ENCODE measurements at places on chromosomes 12 and 14. TPM values are rescaled to one million over a fixed set of nuclear protein-coding genes. Genes with fewer than 3 reads are reported as not detected.

Gene COL2A1
- total RNA-seq = 469 TPM

Gene CPNE6
- total RNA-seq = 0.12 TPM

Gene MAP3K12
- total RNA-seq = 18.5 TPM

Gene LRTM2
- total RNA-seq = not detected

Gene CLECL1
- not detected for total RNA-seq

Gene CCDC198
- total RNA-seq = not detected

Gene SYNDIG1L
- 0.39 TPM for total RNA-seq

GRCh38 chr14:101150039-101150610, 246.6 kb upstream of the RTL1 start:
- no peaks in the 10 kb centered on the region for H3K4me1 ChIP-seq
- no peaks in the 10 kb centered on the region for H3K27me3 ChIP-seq
- H3K4me3 ChIP-seq = no peak overlapping the region
- no peak overlapping the region for H3K27ac ChIP-seq

- H3K27me3 ChIP-seq = peaks cover 26% of the 10 kb centered on the region
- H3K4me1 ChIP-seq = no peaks in the 10 kb centered on the region
- H3K27ac ChIP-seq = no peak overlapping the region
- no peak for DNase-seq
Observed at GRCh38 chr14:61287196-61287595, 6.1 kb upstream of the TMEM30B start.

DNA sequence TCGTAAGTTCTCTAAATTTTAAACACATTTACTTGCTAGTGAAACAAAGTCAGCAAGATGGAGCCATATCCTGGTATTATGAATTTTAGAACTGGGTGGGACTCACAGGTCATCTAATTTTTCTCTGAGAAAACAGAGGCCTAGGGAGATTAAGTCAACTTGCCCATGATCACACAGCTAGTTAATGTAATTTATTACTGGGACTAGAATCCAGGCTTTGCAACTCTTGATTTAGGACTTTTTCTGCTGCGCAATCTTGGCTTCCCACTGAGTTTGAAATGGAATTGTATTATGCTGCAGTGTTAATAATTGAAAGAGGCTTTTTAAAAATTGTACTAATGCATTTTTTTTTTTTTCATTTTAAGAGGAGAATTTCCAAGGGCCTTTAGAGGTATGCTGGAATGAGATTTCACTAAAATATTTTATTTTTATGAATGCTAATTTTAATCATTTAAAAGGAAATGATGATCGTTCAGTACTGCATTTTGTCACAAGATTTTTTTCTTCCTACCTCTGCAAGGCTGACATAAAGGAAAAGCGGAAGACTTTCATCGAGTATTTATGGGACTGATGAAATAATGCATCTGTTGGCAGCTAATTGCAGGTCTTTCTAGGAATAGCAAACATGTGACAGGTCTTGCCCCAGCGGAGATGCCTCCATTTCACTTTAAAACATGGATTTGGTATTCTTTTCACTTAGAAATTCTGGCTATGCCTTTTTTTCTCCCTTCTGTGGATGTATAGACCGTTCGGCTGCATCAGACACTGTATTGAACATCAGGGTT, 9.6 kb downstream of the CRADD start:
- H3K27ac ChIP-seq = no peak overlapping the region
- no peaks in the 10 kb centered on the region for H3K36me3 ChIP-seq
- DNase-seq = no peak
- H3K27me3 ChIP-seq = no peaks in the 10 kb centered on the region

DNA sequence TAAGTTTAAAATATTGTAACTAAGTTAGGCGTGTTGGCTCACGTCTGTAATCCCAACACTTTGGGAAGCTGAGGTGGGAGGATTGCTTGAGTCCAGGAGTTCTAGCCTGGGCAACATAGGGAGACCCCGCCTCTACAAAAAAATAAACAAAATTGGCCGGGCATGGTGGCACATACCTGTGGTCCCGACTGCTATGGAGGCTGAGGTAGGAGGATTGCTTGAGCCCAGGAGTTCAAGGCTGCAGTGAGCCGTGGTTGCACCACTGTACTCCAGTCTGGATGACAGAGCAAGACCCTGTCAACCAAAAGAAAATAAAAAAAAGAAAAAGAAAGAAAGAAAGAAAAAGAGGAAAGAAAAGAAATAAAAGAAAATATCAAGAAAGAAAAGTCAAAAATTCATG, 72.5 kb downstream of the TSPAN11 start:
- no peak for DNase-seq
- H3K4me3 ChIP-seq = no peak overlapping the region
- no peaks in the 10 kb centered on the region for H3K36me3 ChIP-seq
- no peaks in the 10 kb centered on the region for H3K27me3 ChIP-seq
- no peak overlapping the region for H3K27ac ChIP-seq

GRCh38 chr12:108701779-108702441, 29.4 kb downstream of the CORO1C start:
- H3K4me1 ChIP-seq = peaks cover 48% of the 10 kb centered on the region
- peak overlapping the region; percentile 99 for H3K27ac ChIP-seq
- H3K27me3 ChIP-seq = no peaks in the 10 kb centered on the region
- H3K36me3 ChIP-seq = no peaks in the 10 kb centered on the region
- H3K4me3 ChIP-seq = peak overlapping the region; percentile 3
- DNase-seq = peak; percentile 68

GRCh38 chr14:74491956-74492775, 939 bp downstream of the NPC2 start:
- no peaks in the 10 kb centered on the region for H3K27me3 ChIP-seq

- peak; percentile 39 for DNase-seq
- no peak overlapping the region for H3K4me3 ChIP-seq
- no peaks in the 10 kb centered on the region for H3K36me3 ChIP-seq
- H3K27me3 ChIP-seq = no peaks in the 10 kb centered on the region
- H3K27ac ChIP-seq = no peak overlapping the region
- H3K4me1 ChIP-seq = peaks cover 3% of the 10 kb centered on the region
Observed at GRCh38 chr12:1936406-1937320, 18.2 kb upstream of the CACNA2D4 start.

- no peaks in the 10 kb centered on the region for H3K36me3 ChIP-seq
- no peak overlapping the region for H3K27ac ChIP-seq
- DNase-seq = no peak
- H3K4me1 ChIP-seq = no peaks in the 10 kb centered on the region
- no peaks in the 10 kb centered on the region for H3K27me3 ChIP-seq
- H3K4me3 ChIP-seq = no peak overlapping the region
Observed at GRCh38 chr12:1391722-1392121, 202.7 kb downstream of the FBXL14 start.

GRCh38 chr12:66131067-66131688, 628 bp upstream of the LLPH start:
- peak overlapping the region; percentile 82 for H3K4me3 ChIP-seq
- H3K4me1 ChIP-seq = peaks cover 21% of the 10 kb centered on the region
- H3K27me3 ChIP-seq = no peaks in the 10 kb centered on the region
- DNase-seq = no peak
- H3K36me3 ChIP-seq = peaks cover 15% of the 10 kb centered on the region
- H3K27ac ChIP-seq = peak overlapping the region; percentile 69

DNA sequence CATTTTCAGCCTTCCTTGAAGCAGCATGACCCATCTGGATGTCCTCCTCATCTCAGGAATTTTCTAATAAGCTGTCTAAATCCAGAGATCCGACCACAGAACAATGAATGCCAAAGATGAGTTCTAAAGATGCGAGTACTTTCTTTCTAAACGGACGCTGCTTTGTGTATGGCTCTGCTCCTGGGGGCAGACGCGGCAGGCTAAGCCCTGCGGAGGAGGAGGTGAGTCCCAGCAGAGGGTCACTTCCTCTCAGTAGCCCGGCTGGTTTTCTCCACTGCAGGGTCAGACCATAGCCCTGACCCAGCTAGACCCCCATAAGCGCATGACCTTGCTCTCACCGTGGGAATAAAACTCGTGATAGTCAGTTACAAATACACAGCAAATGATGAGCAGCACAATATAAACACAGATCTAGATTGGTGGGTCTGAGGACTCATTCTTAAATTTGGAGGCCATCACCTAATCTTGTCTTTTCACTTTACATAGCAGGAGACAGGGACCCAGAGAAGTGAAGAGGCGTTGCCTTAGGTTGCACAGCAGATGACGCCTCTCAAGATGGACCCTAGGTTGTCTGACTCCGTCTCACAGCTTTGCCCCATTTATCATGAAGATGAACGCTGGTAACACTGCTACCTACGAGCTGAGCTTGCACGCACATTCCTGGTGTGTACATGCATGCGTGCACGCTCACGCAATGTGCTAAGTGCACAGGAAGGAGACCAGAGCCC, 16.6 kb downstream of the SSH1 start:
- peak overlapping the region; percentile 90 for H3K27ac ChIP-seq
- DNase-seq = no peak
- H3K27me3 ChIP-seq = no peaks in the 10 kb centered on the region
- peaks cover 30% of the 10 kb centered on the region for H3K4me1 ChIP-seq

- H3K27me3 ChIP-seq = peaks cover 3% of the 10 kb centered on the region
- no peaks in the 10 kb centered on the region for H3K36me3 ChIP-seq
- H3K27ac ChIP-seq = no peak overlapping the region
- H3K4me1 ChIP-seq = no peaks in the 10 kb centered on the region
- no peak overlapping the region for H3K4me3 ChIP-seq
- no peak for DNase-seq
Observed at GRCh38 chr12:89984846-89985245, 276.2 kb upstream of the ATP2B1 start.

DNA sequence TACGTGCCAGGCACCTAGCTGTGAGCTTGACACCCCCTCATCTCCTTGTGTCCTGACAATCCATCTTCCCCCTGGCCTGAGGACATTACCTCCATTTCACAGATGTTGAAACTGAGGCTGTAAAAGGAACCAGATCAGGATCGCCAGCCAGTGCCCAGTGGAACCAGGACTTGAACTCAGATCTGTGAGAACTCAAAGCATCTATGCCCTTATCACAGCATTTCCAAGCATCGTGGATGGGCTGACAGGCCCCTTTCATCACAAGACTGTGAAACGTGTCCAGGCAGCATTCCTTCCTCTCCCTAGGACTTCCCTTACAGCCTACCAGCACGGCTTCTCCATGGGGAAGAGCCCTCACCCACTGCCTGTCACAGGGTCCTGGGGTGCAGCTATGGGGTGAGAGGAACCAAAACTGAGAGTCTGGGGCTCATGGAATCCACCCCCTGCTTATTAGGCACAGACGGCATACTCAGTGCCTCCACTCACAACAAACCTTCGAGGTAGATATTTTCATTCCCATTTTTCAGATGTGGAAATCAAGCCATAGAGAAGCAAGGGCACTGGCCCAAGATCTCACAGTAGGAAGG, 26.9 kb downstream of the CMKLR1 start:
- H3K27ac ChIP-seq = peak overlapping the region; percentile 92
- H3K4me1 ChIP-seq = peaks cover 17% of the 10 kb centered on the region
- DNase-seq = no peak
- no peaks in the 10 kb centered on the region for H3K36me3 ChIP-seq
- H3K4me3 ChIP-seq = no peak overlapping the region

DNA sequence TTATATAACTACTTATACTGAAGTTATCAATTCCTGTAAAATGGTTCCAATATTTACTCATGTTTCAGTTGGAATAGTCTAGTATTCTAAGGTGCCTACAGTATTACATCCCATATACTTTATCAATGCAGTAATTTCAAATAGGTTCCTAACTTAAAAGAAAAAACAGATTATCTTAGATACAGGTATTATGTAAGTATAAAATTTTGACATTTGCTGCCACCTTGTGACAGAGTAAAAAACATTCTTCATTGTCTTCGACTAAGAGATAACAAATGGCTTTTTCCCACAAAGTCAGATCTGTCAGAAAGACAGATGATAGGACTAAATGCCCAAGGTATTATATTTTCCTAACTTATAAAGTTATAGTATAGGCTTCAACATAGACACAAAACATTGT, 78.7 kb downstream of the TXNDC16 start:
- no peak overlapping the region for H3K27ac ChIP-seq
- no peaks in the 10 kb centered on the region for H3K4me1 ChIP-seq
- no peak overlapping the region for H3K4me3 ChIP-seq
- no peaks in the 10 kb centered on the region for H3K27me3 ChIP-seq
- H3K36me3 ChIP-seq = no peaks in the 10 kb centered on the region

DNA sequence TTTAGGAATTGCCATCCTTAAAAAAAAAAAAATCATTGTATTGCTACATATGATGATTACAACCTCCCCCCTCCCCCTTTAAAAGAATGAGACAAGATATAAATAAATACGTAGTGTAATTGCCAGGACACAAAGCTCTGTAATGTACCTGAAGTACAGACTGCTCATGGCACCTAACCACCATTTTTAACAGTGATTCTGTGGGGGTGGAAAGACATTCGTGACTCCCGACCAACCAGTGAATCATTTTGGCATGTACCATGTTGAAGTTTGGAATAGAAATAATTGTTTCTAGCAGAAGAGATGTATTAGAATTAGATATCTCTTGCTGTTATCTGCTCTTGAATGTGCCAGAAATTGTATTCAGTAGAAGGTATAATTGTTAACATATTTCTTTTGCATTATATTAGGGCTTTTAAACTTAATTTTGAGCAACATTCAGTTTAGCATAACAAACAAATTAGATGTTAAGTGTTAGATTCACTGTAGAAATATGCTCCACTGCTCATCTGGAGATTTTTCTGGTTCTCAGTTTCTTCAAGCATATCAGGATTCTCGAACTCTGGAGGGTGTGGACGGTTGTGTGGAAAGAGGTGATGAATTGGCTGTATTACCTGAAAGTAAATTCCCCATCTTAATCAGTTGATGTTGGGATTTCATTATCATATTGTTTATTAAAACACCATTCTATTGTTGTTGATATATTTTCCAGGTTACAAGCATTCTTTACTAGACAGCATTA, 31.1 kb downstream of the FRS2 start:
- H3K4me1 ChIP-seq = peaks cover 4% of the 10 kb centered on the region
- no peak for DNase-seq
- H3K27me3 ChIP-seq = no peaks in the 10 kb centered on the region
- no peak overlapping the region for H3K4me3 ChIP-seq
- no peak overlapping the region for H3K27ac ChIP-seq

GRCh38 chr14:100784523-100785337, 41.2 kb upstream of the MEG3 start:
- H3K4me3 ChIP-seq = no peak overlapping the region
- DNase-seq = no peak
- H3K36me3 ChIP-seq = no peaks in the 10 kb centered on the region
- H3K27me3 ChIP-seq = no peaks in the 10 kb centered on the region
- H3K27ac ChIP-seq = no peak overlapping the region

- no peak within 1 kb of the TSS for H3K27ac ChIP-seq
- H3K36me3 ChIP-seq = no peaks in the 10 kb centered on the region
- H3K4me3 ChIP-seq = peak within 1 kb of the TSS; percentile 71
Observed at GRCh38 chr12:6700646-6701051, at the start of gene PIANP. PIANP (minus strand) TSS chr12:6700815; CDS start chr12:6698061, 2,754 bp downstream.

DNA sequence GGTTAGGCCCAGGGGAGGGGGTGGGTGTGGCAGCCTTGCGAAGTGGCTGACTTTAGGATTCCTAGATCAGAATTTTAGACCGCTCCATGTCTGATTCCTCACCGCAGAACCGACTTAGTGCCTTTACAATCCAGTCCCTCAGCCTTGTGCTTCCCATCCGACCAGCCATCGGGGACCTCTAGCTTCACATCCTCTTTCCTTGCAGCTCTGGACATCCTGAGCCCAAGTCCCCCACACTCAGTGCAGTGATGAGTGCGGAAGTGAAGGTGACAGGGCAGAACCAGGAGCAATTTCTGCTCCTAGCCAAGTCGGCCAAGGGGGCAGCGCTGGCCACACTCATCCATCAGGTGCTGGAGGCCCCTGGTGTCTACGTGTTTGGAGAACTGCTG, 557 bp downstream of the COPS7A start:
- DNase-seq = no peak
- peak overlapping the region; percentile 33 for H3K4me3 ChIP-seq
- H3K27me3 ChIP-seq = no peaks in the 10 kb centered on the region
- H3K27ac ChIP-seq = peak overlapping the region; percentile 79
- peaks cover 6% of the 10 kb centered on the region for H3K4me1 ChIP-seq
- H3K36me3 ChIP-seq = peaks cover 2% of the 10 kb centered on the region

- H3K36me3 ChIP-seq = peaks cover 25% of the 10 kb centered on the region
- no peak overlapping the region for H3K27ac ChIP-seq
- peak overlapping the region; percentile 94 for H3K4me3 ChIP-seq
- peak; percentile 47 for DNase-seq
- peaks cover 3% of the 10 kb centered on the region for H3K4me1 ChIP-seq
Observed at GRCh38 chr14:90398315-90398839, 1.5 kb downstream of the CALM1 start.
